ENCODE measurements at places on chromosomes 3 and 15. TPM values are rescaled to one million over a fixed set of nuclear protein-coding genes. Genes with fewer than 3 reads are reported as not detected.
A peak's percentile ranks its signal among the peaks of the same experiment; 100 is the strongest.

Gene CFAP91
- not detected for total RNA-seq

Gene ISG20
- total RNA-seq, result 206 TPM

DNA sequence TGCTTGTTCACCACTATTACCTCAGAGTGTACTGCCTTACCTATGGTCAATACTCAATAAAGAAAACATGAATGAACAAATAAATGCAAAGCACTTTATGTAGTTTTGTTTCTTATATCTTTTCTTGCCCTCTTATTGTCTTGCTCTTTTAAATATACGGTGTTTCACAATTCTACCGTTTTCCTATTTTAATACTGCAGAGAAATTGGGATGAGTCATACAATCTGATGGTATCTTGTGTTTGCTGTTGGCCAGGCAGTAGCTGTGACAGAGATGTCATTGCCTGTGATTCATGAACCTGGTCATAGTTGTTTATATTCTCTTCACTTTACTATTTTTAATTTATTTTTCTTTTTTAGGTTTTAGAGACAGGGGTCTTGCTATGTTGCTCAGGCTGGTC lies 48.3 kb downstream of the SERP1 start:
- no peaks in the 10 kb centered on the region for H3K36me3 ChIP-seq
- no peaks in the 10 kb centered on the region for H3K27me3 ChIP-seq
- H3K4me1 ChIP-seq, result no peaks in the 10 kb centered on the region
- DNase-seq, result no peak
- H3K4me3 ChIP-seq, result no peak overlapping the region

- no peak for DNase-seq
- no peaks in the 10 kb centered on the region for H3K27me3 ChIP-seq
- H3K4me1 ChIP-seq, result peaks cover 31% of the 10 kb centered on the region
- peak overlapping the region; percentile 86 for H3K4me3 ChIP-seq
- peaks cover 4% of the 10 kb centered on the region for H3K36me3 ChIP-seq
Observed at GRCh38 chr3:47476644-47477199, 981 bp upstream of the SCAP start.

- no peak overlapping the region for H3K4me3 ChIP-seq
- H3K4me1 ChIP-seq, result peaks cover 44% of the 10 kb centered on the region
- H3K36me3 ChIP-seq, result peaks cover 32% of the 10 kb centered on the region
- H3K27ac ChIP-seq, result no peak overlapping the region
Observed at GRCh38 chr3:128775906-128776542, 50.0 kb downstream of the RAB7A start.

Gene TRIM59
- total RNA-seq, result 58.2 TPM

GRCh38 chr3:196537319-196537984 lies 22.3 kb upstream of the SMCO1 start:
- H3K27ac ChIP-seq, result no peak overlapping the region
- H3K4me3 ChIP-seq, result no peak overlapping the region
- peaks cover 8% of the 10 kb centered on the region for H3K4me1 ChIP-seq
- no peaks in the 10 kb centered on the region for H3K36me3 ChIP-seq
- peak; percentile 79 for DNase-seq
- peaks cover 6% of the 10 kb centered on the region for H3K27me3 ChIP-seq

GRCh38 chr3:106805625-106806024 lies 571.6 kb upstream of the CCDC54 start:
- H3K4me3 ChIP-seq, result no peak overlapping the region
- no peaks in the 10 kb centered on the region for H3K36me3 ChIP-seq
- no peak overlapping the region for H3K27ac ChIP-seq
- H3K4me1 ChIP-seq, result no peaks in the 10 kb centered on the region
- DNase-seq, result no peak

- H3K4me3 ChIP-seq, result no peak overlapping the region
- no peak overlapping the region for H3K27ac ChIP-seq
- H3K36me3 ChIP-seq, result no peaks in the 10 kb centered on the region
- H3K4me1 ChIP-seq, result no peaks in the 10 kb centered on the region
- no peaks in the 10 kb centered on the region for H3K27me3 ChIP-seq
Observed at GRCh38 chr3:140097874-140098635, 163.1 kb downstream of the CLSTN2 start.

DNA sequence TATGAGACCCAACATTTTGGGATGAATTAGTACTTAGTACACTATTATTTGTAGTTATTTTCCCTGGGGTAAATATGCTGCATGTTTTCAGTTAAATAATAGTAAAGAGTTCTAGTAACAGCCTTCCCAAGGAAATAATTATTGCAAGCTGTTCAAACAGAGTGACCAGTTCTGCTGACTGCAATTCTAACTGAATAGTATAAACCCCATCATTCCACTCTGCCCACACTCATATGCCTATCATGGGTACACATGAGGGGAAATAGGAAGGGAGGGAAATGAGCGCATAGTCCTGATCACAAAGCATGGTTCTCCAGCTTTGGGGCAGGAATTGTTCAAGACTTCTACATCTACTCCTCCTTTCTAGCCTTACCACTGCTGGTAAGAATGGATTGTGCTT lies 18.7 kb downstream of the UQCC5 start:
- no peak overlapping the region for H3K27ac ChIP-seq
- no peaks in the 10 kb centered on the region for H3K27me3 ChIP-seq
- DNase-seq, result no peak
- no peak overlapping the region for H3K4me3 ChIP-seq

Gene SHQ1
- 24.2 TPM for total RNA-seq

DNA sequence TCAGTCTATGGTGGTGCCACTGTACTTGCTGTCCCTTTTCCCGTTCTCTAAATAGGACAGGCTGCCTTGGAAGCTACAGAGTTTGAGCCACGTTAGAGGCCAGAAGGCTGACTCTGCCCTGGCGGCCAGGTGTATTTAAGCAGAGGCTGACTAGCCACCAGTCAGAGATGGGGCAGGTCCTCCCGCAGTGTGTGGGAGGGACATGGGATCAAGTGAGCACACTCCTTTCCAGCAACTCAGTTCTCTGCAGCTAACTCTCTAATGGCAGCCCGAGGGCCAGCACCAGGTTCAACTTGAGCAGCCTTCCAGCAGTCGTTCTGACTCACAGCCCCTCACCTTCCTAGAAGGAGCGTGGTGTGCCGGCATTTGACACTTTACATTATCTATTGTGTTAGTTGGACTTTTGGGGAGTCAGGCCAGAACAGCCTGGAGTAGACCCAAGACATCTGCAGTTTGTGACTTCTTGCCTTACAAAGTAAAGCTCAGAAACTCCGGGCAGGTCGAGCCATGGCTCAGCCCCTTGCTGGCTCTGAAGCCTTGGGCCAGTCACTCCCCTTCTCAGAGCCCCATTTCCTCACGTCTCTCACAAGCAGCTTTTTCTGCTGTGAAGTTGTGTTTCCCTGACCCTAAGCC lies 46.7 kb upstream of the MYZAP start:
- no peak overlapping the region for H3K27ac ChIP-seq
- no peaks in the 10 kb centered on the region for H3K4me1 ChIP-seq
- H3K27me3 ChIP-seq, result no peaks in the 10 kb centered on the region
- H3K36me3 ChIP-seq, result no peaks in the 10 kb centered on the region
- H3K4me3 ChIP-seq, result no peak overlapping the region

- H3K27ac ChIP-seq, result no peak overlapping the region
- H3K36me3 ChIP-seq, result no peaks in the 10 kb centered on the region
- H3K27me3 ChIP-seq, result no peaks in the 10 kb centered on the region
- DNase-seq, result no peak
Observed at GRCh38 chr3:17329927-17330326, 412.5 kb downstream of the TBC1D5 start.

- H3K27ac ChIP-seq, result no peak overlapping the region
- no peaks in the 10 kb centered on the region for H3K27me3 ChIP-seq
- peaks cover 14% of the 10 kb centered on the region for H3K36me3 ChIP-seq
- no peak for DNase-seq
Observed at GRCh38 chr3:11558918-11559815, 84.5 kb downstream of the VGLL4 start.

DNA sequence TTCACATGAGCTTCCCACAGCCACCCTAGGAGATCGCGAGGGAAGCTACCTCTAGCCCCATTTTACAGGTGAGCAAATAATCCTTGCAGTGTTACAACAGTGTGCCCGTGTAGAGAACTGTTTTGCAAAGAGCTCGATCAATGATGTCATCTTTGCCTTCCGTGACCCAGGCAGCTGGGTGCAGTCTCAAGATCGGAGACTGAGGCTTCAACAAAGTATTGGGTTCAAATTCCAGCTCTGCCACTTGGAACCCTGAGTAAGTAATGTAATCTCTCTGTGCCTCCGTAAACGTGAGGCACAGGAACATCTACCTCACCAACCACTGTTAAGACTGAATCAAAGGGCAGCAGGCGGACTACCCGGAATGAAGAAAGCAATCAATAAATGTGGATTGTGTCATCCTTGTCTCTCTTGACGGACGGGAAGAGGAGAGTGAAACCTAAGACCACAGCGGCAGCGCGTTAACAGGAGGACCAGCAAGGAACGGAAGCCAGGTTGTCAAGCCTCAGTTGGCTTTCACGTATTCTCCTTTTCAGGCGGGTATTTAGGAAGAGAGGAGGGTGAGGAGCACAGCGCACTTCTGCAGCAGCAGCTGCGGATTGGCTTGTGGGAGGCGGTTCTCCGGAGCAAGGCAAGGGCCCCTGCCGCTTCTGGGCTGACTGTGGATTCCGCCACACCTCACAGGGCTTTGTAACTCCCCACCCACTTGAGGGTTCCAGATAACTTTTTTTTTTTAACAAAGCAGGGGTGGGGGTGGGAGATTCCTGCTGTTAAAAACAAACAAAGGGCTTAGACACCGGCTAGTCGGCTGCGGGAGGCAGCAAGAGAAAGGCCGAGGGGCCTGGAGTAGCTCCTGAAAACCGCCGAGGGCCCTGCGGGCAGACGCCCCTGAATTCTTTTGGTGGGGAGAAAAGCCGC lies 1.5 kb upstream of the SMAD3 start:
- peak overlapping the region; percentile 9 for H3K27ac ChIP-seq
- H3K27me3 ChIP-seq, result peaks cover 15% of the 10 kb centered on the region
- peak overlapping the region; percentile 54 for H3K4me3 ChIP-seq
- DNase-seq, result peak; percentile 10
- peaks cover 20% of the 10 kb centered on the region for H3K36me3 ChIP-seq

Gene TLR9
- total RNA-seq, result 0.55 TPM

DNA sequence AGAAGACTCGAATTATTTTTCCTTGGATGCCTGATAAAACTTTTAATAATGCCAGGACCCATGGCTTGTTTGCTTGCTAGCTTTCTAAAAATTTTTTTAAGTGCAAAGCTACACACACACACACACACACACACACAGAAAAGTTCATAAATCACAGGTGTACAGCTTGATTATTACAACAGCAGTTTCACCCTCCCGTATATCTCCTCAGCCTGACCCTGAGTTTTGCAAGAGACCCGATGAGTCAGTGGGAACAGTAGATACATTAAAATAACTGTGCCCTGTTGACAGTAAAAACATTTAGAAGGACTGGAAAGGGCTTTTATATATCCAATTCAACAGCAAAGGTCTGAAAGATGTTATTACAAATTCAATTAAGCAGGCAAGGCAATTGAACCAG lies 46.7 kb downstream of the EMC4 start:
- no peak for DNase-seq
- H3K4me1 ChIP-seq, result no peaks in the 10 kb centered on the region
- no peak overlapping the region for H3K27ac ChIP-seq
- H3K4me3 ChIP-seq, result no peak overlapping the region
- no peaks in the 10 kb centered on the region for H3K27me3 ChIP-seq

Gene SEMA6D
- not detected for total RNA-seq

DNA sequence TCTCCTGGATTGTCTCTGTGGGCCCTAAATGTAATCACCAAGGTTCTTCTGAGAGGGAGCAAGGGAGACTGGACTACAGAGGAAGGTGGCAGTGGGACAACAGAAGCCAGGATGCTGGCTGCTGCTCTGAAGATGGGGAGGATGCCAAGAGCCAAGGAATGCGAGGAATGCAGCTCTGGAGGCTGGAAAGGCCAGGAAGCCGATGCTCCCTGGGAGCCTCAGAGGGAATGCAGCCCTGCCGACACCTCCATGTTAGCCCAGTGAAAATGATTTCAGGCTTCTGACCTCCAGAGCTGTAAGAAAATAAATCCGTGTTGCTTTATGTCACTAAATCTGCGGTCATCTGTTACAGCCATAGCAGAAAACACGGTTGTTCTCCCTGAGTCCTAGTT lies 44.1 kb downstream of the UMPS start:
- H3K27ac ChIP-seq, result no peak overlapping the region
- H3K36me3 ChIP-seq, result no peaks in the 10 kb centered on the region
- DNase-seq, result no peak
- no peaks in the 10 kb centered on the region for H3K4me1 ChIP-seq

Gene KBTBD13
- total RNA-seq, result not detected

- H3K36me3 ChIP-seq, result peaks cover 3% of the 10 kb centered on the region
- no peak overlapping the region for H3K4me3 ChIP-seq
- H3K27ac ChIP-seq, result no peak overlapping the region
- no peaks in the 10 kb centered on the region for H3K27me3 ChIP-seq
- H3K4me1 ChIP-seq, result peaks cover 4% of the 10 kb centered on the region
Observed at GRCh38 chr3:17678116-17678741, 64.2 kb downstream of the TBC1D5 start.

DNA sequence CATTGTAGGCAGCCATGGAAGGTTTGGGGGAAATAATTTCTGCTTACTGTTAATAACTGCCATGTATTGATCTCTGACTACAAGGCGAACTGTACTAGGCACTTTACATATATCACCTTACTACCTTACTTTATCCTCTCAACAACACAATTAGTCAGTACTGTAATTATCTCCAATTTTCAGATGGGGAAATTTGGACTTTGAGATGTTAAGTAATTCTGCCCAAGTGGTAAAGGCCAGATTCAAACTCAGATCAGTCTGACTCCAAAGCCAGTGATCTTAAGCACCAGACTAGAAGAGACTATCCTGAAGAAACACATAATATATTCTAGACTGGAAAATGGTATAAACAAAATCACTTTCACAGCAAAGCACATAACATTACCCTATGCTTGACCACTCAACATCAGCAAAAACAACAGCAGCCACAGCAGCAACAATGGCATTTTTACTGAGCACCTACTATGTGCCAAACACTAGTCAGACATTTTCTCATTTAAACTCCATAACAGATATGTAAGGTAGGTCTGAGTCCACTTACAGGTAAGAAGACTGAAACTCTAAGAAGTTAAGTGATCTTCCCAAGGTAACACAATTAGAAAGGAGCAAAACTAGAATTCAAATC lies 13.1 kb downstream of the MTHFS start:
- no peak overlapping the region for H3K27ac ChIP-seq
- no peak for DNase-seq
- no peaks in the 10 kb centered on the region for H3K27me3 ChIP-seq

DNA sequence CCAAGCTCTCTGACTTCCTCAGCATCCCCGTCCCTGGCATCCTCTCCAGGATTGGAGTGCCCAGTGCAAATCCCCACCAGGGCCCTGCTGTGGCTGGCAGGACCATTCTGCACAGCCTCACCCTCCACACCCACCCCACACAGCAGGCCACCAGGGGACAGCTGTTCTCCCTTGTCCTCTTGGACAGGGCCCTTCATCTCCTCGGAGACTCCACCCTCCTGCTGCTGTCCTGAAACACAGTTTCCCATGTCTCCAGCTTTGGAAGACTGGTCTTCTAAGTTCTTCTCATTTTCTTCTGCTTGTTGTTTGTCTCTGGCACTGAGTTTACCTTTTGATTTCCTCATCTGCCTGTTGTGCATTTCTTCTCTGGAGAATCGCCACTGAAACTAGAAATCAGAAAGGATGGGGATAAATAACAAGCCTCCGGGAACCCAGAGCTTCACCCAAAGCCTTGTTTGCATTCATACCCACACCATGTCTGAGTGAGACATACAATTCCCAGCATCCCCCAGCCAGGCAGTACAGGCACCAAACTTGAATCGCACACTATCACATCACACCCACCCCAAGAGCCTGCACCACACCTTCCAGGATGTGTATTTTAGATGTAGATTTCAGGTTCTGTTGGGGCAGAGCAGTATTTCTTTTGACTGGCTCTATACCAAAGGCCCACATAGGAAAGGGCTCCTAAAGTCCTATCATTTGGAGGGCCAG lies 52.0 kb downstream of the OXNAD1 start:
- no peaks in the 10 kb centered on the region for H3K27me3 ChIP-seq
- H3K4me3 ChIP-seq, result no peak overlapping the region
- H3K27ac ChIP-seq, result peak overlapping the region; percentile 86

All from activated CD4-positive, alpha-beta T cell treated with anti-CD3 and anti-CD28 coated beads, Interleukin-2, amount 10 ng/mL, durations not matched to agents 7 days and 5 days (primary cell).